Activated naive CD4-positive, alpha-beta T cell treated with anti-CD3 and anti-CD28 coated beads, Interleukin-2, amount 50 U/mL, for 72 hours (primary cell): ENCODE measurements at places on chromosomes 16 and 17. TPM values are rescaled to one million over a fixed set of nuclear protein-coding genes. Genes with fewer than 3 reads are reported as not detected.

- no peak for DNase-seq
Measured at GRCh38 chr16:87824016-87824990, 45.0 kb downstream of the SLC7A5 start.

DNA sequence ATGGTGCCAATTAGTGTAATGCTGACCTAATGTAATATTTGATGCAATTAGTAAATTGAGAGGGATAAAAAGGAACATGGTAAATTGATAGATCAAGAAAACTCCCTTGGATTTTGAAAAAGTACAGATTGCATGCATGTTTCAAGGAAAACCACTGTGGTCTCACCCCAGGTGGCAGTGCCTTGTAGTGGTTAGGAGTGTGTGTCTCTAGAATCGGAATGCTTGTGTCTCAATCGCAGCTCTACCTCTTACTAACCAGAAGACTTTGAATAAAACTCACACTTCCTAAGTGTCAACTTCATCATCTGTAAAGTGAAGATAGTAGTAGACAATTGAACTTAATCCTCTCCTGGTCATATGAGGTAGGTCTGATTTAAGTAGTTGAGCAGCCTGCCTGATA is 128.9 kb upstream of the GOT2 start:
- no peak for DNase-seq

- DNase-seq: no peak
Measured at GRCh38 chr16:75114946-75115825, 1.4 kb downstream of the LDHD start.

DNA sequence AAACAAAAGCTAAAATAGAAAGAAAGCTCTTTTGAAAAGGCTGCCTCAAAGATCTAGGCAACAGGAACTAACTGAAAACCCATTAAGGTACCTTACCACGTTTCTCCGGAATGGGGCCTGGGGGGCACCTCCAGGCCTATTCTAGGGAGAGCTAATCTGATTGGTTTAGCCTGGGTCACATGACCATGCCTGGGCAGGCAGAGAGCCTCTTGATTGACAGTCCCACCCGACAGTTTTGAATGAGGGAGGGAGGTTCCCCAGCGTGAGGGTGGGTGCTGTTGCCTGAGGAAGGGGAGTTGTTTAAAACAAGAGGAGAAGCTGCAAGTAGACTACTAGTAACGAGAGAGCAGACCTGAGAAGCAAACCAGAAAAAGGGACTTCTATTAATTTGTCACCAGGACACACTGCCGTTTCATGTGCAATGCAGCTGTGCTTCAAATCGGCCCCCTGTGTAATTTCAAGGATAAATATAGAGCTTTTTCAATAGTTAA is 143.4 kb upstream of the HS3ST2 start:
- DNase-seq: no peak

The VASN gene
- not detected for total RNA-seq

DNA sequence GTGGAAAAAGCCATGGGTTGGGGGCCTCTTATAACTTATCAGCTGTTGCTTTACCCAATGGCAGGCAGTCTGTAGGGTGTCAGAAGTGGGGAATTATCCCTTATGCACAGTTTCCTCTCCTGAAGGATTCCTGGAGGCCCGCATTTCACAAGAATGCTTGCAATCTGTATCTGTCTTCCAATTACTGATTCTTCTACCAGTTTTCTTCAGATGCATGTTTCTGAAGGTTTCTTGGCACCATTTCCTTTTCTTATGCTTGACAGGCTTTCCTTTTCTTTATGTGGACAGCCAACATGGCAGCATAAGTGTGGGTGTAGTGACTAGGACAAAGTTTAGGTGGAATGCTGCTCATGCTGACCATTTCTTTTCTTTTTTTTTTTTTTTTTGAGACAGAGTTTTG is 36.1 kb downstream of the MAP3K3 start:
- DNase-seq: no peak

DNA sequence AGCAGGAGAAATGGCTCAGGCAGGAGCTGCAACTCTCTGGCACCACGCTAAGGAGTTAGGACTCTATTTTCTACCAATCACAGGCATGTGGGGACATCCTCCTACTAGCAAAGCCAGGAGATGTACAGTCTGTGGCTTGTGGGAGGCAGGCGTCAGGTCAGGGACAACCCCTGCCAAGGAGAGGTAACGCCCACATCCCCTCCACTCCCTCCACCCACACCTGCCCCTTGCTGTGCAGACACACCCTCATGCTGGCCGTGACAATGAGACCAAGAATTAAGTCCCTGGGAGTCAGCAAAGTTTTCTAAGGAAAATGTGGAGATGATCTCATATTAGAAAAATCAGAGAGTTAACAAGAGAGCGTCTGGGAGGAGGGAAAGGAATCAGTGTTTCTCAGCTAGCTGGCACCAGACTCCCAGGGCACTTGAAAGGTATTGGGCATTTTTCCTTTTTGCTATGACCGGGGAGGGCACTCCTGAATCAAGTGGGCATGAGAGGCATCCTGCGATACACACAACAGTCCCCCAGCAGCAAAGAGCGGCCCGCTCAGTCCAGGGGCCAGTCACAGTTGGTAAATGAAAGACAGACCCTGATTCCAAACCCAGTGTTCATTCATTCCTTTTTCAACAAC is 87.3 kb upstream of the RPL38 start:
- no peak for DNase-seq

GRCh38 chr17:56521414-56522141 is 71.9 kb upstream of the NOG start:
- no peak for DNase-seq

DNA sequence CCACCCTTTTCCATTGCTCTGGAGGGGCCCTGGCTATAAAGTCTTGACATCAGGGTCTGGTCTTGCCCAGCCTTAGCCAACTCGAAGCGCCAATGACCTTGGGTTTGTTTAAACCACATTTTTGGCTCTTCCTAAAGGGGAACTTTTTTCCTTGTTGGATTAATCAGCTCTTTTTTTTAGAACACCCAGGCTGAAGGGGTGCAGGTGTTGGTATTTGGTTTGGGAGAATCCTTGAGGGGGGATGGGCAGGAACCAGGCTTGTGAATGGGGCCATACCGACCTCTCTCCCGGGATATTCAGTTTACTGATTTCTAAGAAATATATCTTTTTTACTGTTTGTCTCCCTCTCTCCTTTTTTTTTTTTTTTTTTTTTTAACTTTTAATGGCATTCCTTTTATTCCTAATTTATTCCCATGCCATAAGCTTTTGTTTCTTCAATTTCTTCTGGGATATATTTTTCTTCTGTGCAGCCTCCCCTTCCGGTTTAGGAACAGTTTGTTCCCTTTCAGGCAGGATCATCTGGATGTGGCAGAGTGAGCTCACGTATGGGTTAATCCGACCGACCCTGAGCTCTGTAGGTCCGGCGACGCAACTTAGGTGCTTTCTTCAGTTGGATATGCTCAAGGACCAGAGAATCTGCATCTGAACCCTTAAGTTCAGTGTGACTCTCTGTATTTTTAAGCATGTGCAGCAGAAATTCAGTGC is 129.5 kb downstream of the ABCC6 start:
- no peak for DNase-seq

- DNase-seq: no peak
Measured at GRCh38 chr17:82029990-82030469, 1.4 kb upstream of the RAC3 start.

DNA sequence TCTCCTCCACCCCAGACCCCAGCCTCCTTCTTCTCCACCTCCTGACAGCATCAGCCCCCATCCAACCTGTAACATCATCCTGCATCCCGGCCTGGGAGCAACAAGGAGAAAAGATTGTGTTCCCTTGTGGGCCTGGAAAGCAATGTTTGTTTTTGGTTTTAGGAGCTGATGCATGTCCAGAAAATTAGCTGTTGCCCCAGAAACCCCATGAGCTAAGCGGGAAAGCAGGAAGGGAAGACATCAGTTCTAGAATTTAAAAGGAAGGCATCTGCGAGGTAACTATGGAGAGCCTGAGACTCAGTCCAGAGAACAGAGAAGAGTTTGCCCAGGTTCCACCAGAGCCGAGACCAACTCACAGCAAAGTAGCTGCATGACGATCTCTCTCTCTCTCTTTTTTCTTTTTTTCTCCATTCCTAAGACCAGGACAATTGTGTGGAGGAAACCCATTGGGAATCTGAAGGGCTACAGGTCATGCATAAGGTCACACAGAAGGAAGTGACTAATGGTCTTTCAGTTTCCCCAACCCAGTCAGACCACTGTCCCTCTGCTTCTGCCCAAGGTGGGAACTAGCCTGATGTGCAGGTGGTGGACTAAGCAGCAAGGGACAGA is 124.4 kb downstream of the SLC39A11 start:
- DNase-seq: no peak
